Gastroesophageal sphincter (tissue), 4 donors: ENCODE measurements at places on chromosomes 2 and 18.

GRCh38 chr18:23827681-23828080 lies 138.4 kb downstream of the LAMA3 start:
- H3K27ac ChIP-seq: no peak overlapping the region
- no peaks in the 10 kb centered on the region for H3K36me3 ChIP-seq
- no peak for ATAC-seq
- no peak overlapping the region for H3K4me3 ChIP-seq

DNA sequence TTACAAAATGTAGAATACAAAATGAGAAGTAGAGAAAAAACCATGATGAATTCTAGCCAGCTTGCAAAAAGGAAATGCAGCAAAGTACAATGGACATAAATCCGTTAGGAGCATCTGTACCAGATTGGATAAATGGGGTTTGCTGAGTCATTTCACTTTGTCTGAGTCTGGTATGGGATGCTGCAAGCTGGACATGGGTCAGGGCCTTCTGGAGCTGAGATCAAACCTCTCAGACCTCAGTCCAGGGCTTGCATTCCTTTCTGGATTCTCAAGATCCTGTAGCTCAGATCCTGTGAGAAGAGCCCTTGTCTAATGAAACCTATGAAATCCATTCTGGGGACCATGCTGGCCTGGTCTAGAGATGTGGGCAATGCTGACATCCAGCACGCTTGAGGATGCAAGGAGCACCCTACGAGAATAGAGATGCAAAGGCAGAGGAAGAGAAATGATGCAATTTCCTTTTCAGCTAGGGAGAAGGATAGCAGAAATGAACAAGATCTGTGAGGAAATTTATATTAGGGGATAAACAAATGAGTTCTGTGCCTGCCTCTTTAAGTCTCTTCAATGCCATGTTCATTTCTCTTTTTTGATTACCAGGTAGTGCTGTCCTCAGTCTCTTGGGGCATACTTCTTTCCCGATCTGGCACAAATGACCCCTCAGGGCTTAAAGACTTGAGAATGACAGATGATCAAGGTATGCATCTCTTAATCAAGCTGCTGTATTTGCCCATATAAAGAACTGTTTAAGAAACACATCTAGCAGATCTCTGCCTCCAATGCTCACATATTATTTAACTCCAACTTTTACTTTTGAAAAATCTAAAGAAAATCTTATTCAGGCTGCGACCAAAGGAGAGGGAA lies 230.4 kb downstream of the MEIS1 start:
- H3K27me3 ChIP-seq: no peaks in the 10 kb centered on the region
- no peak overlapping the region for H3K27ac ChIP-seq
- no peaks in the 10 kb centered on the region for H3K36me3 ChIP-seq
- no peak overlapping the region for H3K4me3 ChIP-seq
- no peak for ATAC-seq

DNA sequence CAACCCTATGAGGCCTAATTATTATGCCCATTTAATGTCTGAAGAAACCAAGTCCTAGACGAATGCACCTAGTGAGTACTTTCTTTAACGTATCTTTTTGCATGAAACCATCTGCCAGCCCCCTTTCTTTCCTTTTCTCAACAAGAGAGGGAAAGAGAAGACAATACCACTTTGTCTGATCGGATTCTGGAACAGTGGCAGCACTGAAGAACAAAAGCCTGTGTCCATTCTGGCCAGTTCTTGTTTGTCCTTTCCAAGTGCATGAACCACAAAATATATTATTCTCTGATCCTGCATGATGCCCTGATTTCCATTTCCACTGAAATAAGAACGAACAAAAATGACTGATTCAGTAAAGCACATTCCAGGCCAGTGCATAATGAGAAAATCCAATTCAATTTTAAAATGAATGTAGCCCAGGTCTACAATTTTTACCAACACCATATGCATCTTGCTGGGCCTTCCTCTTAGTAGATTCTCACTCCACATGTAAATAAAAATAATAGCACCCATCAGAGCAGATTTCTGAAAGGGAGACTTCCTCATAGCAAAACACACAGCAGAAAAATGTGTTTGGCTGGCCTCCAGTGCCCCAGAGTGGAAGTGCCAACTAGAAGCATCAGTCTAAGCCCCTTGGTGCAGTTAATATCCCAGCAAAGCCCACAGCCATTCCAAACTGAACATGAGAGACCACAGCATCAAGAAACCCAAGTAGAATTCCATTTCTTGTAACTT lies 422.6 kb upstream of the ID2 start:
- H3K27ac ChIP-seq: no peak overlapping the region
- no peak for ATAC-seq
- no peak overlapping the region for H3K4me3 ChIP-seq
- no peaks in the 10 kb centered on the region for H3K27me3 ChIP-seq

DNA sequence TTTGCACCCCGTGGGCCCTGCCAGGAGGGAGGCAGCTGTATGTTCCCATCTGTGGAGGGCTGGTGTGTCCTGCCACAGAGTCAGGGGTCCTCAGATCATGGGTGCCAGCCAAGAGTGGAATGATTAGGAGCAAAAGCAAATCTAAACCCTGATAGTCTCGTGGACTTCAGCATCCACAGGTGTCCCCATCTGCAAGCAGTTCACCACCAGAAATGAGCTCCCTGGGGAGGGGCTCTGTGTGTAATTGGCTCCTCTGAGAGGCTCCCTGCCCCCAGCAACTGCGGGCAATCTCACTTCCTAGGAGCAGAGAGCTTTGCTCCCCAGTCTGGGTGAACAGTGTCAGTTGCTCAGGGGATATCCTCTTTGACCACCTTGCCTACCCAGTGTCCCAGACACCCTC lies 78.1 kb downstream of the HNRNPLL start:
- no peaks in the 10 kb centered on the region for H3K36me3 ChIP-seq
- H3K4me3 ChIP-seq: no peak overlapping the region
- H3K27me3 ChIP-seq: no peaks in the 10 kb centered on the region
- ATAC-seq: no peak
- H3K27ac ChIP-seq: peak overlapping the region; percentile 5
- H3K4me1 ChIP-seq: peaks cover 66% of the 10 kb centered on the region

DNA sequence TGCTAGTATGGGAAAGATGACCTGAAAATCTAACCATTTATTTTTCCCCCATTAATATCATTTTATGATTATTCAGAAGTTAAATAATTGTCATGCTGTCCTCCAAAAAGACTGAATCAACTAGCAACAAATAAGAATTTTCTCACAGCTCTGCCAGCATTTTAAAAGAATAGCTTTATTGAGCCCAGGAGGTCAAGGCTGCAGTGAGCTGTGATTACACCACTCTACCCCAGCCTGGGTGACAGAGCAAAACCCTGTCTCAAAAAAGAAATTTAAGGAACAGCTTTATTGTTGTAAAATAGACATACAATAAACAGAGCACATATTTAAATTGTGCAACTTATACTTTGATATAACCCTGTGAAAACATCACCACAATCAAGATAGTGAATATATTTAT lies 24.8 kb upstream of the IL1A start:
- no peaks in the 10 kb centered on the region for H3K36me3 ChIP-seq
- no peaks in the 10 kb centered on the region for H3K4me1 ChIP-seq
- H3K27ac ChIP-seq: no peak overlapping the region
- no peak for ATAC-seq
- H3K4me3 ChIP-seq: no peak overlapping the region
